CD4-positive, alpha-beta T cell treated with Interleukin-17A for 1 hour (primary cell): ENCODE measurements at places on chromosomes 2 and 18.

GRCh38 chr2:5978131-5978751 lies 286.1 kb downstream of the SOX11 start:
- no peak for DNase-seq

- no peak for DNase-seq
These were observed 384.6 kb downstream of the STK39 start for GRCh38 chr2:167862782-167863181.

DNA sequence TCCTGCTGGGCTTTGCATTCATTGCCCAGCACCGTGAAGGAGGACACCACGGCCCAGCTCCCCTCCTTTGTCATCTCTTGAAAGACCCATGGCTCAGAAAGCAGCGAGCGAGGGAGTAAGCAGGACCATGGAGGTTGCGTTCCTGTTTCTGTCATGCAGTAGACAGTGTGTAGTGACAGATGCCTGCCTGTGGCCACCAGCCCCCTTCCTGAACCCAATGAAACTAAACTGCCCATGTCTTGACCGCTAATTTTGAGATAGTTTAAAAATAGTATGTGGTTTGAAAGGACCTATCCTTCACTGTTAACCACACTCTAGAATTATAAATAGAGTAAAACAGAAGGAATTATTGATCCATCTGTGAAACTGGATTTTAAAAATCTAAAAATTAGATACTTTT lies 88.2 kb downstream of the ASAP2 start:
- DNase-seq = no peak

GRCh38 chr2:198368089-198368488 lies 563.7 kb downstream of the PLCL1 start:
- DNase-seq = no peak

DNA sequence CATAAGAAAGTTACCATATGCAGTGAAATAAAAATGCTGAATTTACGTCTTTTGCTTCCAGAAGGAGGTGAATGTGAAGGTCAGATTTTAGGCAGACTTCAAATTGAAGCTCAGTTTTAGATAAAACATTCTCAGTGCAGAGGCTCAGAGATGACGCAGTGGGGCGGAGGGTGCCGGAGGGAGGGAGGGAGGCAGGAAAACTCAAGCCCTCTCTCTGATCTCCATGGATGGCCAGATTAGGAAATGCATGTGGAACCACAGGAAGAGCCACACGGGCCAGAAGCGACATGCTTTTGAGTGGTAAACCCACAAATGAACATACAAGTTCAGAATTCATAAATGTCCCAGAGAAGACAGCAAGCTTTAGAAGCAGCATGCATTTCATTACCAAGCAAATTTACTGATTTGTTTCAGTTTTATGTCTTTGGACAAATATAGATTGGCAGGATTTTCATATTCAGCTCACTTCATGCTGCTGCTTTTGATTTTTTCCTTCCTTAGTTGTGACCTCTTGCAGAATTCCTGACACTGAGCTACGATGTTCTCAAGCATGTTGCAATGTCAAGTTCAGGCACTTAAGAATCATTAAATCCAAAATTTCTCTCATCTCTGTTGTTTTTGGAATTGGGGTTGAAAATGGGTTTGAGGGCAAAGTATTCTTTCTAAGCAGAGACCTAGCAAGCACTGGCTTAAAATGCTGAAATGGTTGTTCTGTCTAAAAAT lies 29.7 kb upstream of the APCDD1 start:
- DNase-seq = no peak

DNA sequence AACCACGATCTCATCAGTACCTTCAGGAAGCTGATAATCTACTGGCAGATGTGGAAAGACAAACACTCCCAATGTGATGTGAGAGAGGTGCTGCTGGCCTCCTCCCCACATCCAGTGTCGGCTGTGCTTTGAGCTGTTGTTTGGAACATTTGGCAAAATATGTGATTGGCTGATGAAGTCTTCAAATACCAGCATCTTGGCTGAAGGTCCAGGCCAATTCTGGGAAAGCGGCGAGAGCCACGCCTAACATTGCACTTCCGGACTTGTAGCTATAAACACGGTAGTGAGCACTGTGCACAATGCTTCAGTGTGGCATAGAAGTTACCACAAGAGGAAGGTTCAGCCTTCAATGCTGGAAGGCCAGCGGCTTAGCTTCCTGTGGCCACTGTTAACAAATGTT lies 198.8 kb downstream of the DCDC2C start:
- DNase-seq = no peak

- no peak for DNase-seq
These were observed 10.0 kb downstream of the XRCC5 start for GRCh38 chr2:216119146-216119545.

GRCh38 chr2:101625387-101625786 lies 72.1 kb upstream of the MAP4K4 start:
- DNase-seq = no peak
